ENCODE measurements at places on chromosomes 4 and X. TPM values are rescaled to one million over a fixed set of nuclear protein-coding genes. Genes with fewer than 3 reads are reported as not detected.

AKAP4 gene
- total RNA-seq: not detected

DNA sequence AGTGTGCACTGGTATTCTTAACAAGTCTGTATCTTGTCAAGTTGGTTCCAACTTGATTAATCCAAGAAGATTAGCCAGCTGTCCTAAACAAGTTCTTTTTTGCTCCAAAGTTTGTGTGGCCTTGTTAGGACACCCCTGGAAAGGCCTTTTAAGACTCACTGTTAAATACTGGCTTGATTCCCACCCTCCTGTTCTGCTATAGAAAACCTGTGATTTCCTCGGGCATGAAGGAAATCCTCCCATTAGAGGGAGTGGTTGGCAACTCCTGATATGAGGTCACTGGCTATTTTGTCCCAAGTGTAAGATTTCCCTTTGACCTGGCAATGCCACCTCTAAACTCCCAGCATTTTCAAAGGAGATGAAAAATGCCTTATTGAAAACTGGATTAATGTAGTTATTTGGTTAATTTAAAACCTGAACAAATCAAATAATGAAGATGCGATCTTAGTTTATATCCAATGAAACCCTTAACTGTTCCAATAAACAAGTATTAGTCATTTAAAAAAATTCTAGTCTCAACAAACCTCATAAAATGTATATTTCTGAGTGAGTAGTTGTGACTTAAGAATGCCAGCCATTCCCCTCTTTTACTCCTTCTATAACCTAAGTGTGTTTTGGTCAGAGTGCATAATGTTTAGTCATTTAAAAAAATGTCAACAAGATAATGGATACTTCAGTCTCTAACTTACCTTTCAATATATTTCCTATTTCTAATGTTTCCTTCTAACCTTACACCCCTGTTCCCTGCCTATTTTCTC is 94.4 kb downstream of the NPNT start:
- no peak for DNase-seq

GRCh38 chr4:1136048-1136447 is 22.7 kb upstream of the RNF212 start:
- DNase-seq: peak; percentile 22

FOXR2 gene
- not detected for total RNA-seq

DNA sequence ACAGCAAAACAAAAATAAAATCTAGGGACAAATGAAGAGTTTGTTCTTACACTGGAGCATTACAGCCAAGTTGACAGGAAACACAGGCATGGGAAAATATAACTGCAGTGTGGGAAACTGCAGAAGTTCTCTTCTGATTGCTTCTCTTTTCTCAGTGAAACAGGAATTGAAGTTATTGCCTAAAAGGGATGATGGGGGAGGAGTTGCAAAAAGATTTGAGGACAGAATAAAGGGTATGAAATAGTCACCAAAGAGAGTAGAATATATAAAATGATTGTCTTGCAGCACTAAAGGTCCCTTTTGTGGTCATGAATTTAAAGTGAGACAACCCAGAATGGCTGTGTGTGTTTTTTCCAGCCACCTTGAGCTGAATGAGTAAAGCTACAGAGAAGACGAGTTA is 103.7 kb downstream of the JADE1 start:
- DNase-seq: no peak

DNA sequence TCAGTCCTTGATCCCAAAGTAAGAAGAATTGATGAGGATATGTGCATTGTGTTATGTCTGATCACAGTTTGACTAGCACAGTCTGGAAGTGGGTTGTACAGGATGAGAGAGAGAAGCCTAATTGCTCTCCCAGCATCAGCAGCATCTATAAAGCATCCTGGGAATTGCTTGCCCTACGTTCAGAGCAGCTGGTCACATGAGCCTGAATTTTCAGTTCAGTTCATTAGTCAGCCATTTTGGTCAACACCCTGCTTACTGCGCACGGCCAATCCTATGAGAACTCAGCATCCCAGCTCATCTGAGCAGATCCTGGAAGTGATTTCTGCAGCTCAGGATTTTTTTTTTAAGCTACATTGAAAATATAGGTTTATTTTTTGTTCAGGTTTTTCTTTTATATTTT is at the start of gene RUFY3:
TSS of gene RUFY3 (plus strand) at position 218 of the 400 bp plus-strand sequence. CDS start 610 bp downstream, outside the sequence.
- DNase-seq: no peak

CMC4 gene
- total RNA-seq: 12.2 TPM

SPANXB1 gene
- total RNA-seq: not detected

GRCh38 chr4:107622006-107622405 is 98.0 kb downstream of the PAPSS1 start:
- DNase-seq: no peak

ERAS gene
- 0.30 TPM for total RNA-seq

TRIML2 gene
- total RNA-seq: not detected

NWD2 gene
- not detected for total RNA-seq

UNC5C gene
- not detected for total RNA-seq

- DNase-seq: no peak
These were observed 33.4 kb upstream of the UBQLN2 start for GRCh38 chrX:56530011-56530410.

GRCh38 chr4:98482503-98482846 is 175.9 kb downstream of the TSPAN5 start:
- no peak for DNase-seq
